ENCODE measurements at places on chromosomes 7 and 10. TPM values are rescaled to one million over a fixed set of nuclear protein-coding genes. Genes with fewer than 3 reads are reported as not detected.

GRCh38 chr10:31620226-31621151 is 301.5 kb downstream of the ZEB1 start:
- no peak for DNase-seq

- no peak for DNase-seq
Observed at GRCh38 chr7:37344886-37345579, 103.6 kb downstream of the ELMO1 start.

DNA sequence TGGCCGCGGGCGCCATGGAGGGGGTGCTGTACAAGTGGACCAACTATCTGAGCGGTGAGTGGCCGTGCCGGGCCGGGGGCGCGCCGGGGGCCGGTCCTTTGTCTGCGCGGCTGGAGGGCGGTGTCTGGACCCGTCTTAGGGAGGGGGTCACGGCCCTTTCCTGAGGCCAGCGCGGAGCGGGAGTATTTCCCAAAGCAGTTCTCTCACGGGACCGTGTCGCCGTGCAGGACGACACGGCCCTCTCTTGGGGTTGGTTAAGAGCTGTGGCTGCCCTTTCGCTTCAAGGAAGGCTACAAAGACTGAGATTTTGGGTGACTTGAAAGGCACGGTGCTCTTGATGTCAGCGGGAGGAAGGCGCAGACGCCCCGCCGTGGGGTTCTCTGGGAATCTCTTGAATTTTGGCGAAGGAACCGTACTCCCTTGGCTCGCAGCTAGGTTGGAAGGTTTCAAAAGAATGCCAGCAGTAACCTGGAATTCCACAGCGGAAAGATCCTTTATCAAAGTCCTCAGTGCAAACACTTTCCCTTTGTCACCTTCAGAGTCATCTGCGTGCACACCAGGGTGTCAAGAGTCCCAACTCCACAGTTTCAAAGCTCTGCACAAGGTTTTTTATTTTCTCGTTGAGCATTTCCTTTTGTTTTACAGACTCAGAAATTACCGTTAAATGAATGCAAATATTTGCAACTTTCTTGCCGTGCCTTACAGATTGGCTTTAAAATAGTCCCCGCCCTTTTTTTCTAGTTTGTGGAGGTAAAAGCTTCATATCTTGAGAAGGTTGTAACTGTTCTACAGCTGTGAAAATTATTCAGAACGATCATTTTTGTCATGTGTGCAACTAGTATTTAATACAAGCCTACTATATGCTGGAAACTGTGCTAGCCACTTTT is 780 bp downstream of the PLEKHA8 start:
- peak; percentile 27 for DNase-seq

DNA sequence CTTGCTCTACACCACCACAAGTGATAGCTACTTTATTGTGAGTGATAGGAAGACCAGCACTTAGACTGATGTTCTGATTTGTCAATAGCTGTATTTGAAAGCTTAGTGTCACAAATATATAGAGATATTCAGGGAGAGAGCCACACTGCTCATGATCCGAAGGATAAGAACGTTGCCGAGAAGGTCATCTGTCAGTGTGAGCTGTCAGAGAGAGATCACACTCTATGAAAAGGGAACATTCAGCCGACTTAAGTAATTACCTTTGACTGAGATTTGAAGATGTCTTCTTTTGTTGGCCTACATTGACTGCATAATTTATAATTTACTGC is 322.6 kb downstream of the TFEC start:
- DNase-seq: no peak

GRCh38 chr7:28409716-28410627 is 2.3 kb upstream of the CREB5 start:
- DNase-seq: no peak

GRCh38 chr7:138776166-138776833 is 21.5 kb upstream of the TMEM213 start:
- DNase-seq: no peak

- DNase-seq: peak; percentile 95
Observed at GRCh38 chr7:22858640-22859561, 36.3 kb upstream of the TOMM7 start.

- peak; percentile 75 for DNase-seq
Observed at GRCh38 chr7:43700059-43700501, 29.2 kb downstream of the COA1 start.

DNA sequence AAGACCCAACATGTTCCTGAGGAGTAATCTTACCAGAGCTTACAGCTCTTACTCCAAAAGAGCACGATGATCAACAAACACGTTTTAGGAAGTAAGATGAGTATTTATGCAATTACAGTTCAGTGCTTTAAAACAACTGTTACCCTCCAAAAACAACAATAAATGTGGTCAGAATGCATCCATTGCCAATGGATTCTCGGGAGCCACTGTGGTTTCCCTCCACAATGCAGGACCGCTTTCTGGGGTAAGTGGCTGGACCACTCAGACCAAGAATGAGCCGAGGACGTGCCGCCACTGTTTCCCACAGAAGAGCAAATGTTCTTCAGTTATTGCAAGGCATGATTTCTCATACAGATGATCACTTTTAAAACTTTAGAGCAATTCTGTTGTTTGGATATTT is 232.3 kb upstream of the MKLN1 start:
- DNase-seq: no peak

DNA sequence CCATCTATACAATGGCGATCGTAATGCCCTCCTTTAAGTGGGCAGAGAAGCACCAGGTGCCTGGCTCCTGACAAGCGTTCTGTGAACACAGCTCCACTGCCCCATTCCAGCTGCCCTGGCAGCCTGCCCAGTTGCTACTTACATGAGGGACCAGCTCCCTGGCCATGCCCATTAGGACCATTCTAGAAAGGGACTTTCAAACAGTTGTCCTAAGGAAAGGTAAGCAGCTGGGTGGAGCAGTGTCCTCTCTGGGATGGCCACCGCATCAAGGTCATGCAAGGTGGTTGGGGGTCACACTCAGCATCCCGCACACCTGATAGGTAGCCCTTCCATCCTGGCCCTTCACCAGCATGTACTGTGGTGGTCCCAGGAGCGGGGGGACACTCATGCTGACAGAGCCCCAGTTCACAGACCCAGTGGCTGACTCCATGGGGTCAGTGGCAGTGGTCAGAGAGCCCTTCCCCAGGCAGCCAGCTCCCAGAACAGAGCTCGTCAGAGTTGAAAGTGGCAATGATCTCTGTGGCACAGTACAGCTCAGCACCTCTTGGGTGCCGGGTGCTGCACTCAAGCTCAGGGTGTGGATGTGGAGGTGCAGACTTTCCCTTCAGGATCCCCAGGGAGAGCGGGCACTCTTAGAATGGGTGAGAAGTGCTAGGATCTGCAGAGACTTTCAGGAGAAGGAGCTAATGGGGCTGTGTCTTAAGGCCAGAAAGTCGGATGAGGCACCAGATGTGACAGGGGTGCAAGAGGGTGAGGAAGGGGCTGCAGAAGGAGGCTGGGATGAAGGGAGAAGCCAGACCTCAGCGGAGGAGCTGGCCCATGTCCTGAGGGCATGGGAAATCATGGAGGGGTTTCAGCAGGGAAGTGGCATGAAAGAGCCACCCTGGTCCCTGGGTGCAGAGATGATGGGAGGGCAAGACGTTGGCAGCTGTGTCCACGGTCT is 10.9 kb downstream of the MMRN2 start:
- DNase-seq: no peak

DNA sequence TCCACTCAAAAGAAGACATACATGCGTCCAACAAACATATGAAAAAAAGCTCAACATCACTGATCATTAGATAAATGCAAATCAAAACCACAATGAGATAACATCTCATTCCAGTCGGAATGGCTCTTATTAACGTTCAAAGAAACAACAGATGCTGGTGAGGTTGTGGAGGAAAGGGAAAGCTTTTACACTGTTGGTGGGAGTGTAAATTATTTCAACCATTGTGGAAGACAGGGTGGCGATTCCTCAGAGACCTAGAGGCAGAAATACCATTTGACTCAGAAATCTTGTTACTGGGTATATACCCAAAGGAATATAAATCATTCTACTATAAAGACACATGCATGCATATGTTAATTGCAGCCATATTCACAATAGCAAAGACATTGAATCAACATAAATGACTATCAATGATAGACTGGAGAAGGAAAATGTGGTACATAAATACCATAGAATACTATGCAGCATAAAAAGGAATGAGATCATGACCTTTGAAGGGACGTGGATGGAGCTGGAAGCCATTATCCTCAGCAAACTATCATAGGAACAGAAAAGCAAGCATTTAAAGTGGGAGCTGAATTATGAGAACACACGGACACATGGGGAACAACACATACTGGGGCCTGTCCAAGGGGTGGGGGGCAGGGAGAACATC is 28.4 kb downstream of the PCDH15 start:
- no peak for DNase-seq

DNA sequence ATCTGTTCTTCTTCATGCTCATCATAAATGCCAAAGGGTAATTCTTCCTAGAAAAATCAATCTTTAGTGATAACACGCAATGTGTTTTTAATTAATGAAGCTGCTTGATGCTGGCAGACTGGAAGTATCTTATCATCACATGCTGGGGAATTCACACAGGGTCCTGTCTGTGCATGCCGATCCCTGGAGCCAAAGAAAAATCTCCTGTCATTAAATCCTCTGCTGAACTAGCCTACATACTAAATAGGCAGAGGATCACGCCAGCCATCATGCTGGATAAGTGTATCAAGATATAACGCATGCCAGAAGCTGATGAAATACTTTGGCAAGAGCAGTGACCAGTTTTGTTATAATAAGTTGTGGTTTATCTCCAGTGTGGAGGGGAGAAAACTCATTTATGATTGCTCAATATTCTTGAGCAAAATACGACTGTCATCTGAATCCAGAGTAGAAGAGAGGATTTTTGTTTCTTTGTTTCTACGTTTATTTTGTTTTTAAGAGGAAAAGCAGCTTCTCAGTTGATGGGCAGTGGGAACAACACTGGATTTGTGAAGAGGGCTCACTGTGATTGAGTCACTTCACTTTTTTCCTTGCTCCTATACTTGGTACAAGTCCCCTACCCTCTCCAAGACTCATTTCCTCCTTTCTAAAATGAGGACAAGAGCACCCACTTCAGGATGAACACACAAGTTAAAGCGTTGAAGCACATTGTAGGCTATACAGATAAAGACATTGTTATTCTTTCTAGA is 649.1 kb downstream of the TNS3 start:
- peak; percentile 57 for DNase-seq

DNA sequence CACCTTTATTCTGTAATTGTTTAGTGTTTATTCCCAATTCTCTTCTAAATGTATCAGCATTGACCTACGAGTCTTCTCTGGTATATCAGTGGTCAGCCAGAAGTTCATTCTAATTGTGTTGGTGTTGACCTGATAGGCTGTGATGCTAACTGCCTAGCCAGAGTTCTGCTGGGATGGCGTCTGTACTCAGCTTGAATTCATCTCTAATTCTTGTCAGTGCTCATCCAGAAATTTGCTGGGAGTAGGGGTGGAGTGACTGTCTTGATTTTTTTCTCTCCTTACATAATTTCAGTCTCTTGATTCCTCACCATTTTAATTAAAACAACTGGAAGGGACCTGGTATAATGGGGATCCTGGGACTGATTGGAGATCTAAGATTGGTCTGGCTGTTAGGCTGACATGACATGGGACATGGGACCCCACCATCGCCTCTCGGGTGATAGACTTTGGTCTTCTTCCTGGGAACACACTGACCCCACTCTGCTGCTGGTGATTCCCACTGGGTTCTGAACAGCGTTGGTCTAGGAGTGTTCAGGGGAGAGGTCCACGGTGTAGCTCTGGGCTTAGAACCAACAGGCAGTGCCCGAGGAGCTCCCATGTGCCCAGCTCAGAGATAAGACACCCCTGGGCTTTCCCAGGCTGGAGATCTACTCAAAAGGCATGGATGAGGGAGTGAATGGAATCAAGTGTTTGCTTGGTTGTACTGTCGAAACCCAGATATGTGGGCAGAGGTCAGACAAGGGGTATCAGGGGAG is 3.8 kb downstream of the NEURL1 start:
- no peak for DNase-seq

DNA sequence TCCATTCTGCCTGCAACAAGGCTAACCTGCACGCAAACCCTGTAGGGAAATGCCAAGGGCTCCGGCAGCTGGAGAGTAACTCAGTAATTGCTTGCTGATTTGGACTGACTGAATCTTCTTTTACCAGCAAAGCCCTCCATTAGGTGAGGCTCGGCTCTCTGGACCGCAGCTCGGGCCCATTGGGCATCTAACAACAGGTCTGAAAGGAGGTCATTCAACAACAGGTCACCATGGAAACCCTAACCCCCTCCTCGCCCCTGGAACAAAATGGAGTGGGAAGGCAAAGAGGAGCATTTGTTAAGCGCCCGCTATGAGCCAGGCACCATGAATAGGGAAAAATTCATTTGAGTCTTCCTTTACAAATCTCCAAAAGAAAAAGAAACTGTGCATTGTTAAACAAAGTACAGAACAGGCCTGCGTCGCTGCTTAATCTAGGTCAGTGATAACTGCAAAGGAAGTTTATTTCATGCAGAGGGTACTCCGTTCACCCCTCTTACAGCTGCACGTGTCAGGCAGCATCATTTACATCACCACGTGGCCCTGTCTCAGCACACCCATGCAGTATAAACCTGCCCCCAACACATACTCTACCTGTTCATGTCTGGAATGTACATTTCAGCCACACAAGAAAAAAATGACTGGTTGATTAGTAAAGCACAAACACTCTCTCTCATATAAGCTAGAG is 248.8 kb upstream of the NEBL start:
- no peak for DNase-seq

DNA sequence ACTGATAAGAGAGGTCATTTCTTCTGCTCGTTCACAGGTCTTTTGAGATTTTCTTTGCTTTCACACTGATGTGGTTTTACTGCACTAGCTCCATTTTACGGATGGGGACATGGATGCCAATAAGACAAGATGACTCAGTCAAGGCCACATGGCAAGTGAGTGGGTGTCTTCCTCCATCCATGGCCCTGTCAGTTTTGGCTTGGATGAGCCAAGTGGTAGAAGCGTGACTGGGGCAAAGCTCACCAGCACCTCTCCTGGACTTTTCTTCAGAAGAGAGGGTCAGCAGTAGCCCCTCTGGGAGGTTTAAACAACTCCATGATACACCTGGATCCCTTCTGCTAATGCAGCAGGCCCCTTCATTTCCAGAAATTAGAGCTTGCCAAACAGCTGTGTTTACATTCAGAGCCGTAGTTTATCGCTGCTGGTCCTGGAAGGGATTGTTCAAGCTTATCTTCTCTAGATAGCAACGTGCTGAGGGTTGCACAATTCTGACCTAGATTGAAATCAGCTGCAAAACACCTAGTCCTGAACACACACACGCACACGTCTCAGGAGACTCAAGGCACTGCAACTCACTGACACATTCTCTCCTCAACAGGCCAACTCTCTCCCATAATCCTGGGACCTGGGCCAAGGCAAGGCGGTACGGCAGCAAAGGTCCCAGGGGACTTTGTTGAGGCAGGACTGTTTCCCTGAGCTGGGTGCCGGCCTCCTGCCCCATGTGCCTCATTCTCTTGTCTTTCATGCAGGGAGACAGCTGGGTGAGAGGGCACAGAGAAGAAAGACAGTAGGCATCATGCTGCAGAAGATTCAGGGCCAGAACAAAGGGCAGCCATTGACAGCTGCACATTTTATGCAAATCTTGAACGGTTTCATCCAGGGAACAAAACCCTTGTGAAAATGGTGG is 14.2 kb upstream of the PDCD4 start:
- DNase-seq: no peak

GRCh38 chr7:3235322-3235721 is 65.7 kb upstream of the SDK1 start:
- no peak for DNase-seq

- no peak for DNase-seq
Observed at GRCh38 chr7:131557652-131558385, 1.4 kb upstream of the PODXL start.

Gene HOXA6
- total RNA-seq: 22.0 TPM

Gene TMEM236
- total RNA-seq: 0.10 TPM

Gene FAM13C
- total RNA-seq: not detected

Data from renal cortical epithelial cell (primary cell).